Upper lobe of left lung (tissue), 6 donors: ENCODE measurements at places on chromosomes 7 and 10. TPM values are rescaled to one million over a fixed set of nuclear protein-coding genes. Genes with fewer than 3 reads are reported as not detected.

DNA sequence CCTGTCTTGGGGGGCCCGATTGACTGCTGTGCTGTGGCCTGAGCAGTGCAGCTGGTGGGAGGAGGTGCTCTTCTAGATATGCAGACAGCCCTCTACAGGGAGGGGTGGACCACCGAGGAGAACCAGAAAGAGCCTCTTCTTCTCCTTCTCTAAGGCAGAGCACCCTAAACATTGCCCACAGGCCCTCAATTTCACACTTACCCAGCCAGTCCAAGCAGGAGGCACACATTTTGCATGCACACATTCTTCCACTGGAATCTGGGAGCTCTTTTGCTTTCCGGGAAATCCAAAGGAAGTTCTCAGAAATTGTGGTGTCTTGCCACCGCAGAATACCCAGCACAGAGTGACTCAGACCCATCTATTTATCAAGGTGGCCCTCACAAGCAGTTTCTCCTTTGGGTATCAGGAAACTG, 45.8 kb downstream of the EEPD1 start:
- DNase-seq: no peak

DNA sequence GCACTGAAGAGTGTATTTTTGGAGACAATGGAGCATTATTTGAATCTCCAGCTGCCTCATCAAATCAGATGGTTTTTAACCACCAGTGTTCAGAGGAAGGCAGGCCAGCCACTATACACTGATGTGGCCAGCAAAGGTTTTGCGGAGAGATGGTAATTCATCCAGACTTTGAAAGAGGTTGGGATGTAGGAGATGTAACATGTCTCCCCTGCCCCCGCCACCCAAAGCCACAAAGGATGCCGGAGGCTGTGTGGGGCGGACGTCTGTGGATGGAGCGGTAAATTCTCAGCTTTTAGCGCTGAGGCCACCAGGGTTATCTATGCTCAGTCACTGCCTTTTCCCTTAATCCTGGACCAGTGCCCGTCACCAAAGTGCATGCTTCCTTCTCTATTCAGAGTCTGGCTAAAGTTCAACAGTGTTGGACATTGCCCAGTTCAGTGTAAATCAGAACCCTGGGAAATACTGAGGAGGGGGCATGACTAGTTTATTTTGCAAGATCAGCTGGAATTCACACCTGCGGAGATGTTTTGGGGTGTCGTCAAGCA, 3.7 kb upstream of the TRIP6 start:
- no peak for DNase-seq

GRCh38 chr10:6578795-6579182, 1.3 kb downstream of the PRKCQ start:
- no peak for DNase-seq

DNA sequence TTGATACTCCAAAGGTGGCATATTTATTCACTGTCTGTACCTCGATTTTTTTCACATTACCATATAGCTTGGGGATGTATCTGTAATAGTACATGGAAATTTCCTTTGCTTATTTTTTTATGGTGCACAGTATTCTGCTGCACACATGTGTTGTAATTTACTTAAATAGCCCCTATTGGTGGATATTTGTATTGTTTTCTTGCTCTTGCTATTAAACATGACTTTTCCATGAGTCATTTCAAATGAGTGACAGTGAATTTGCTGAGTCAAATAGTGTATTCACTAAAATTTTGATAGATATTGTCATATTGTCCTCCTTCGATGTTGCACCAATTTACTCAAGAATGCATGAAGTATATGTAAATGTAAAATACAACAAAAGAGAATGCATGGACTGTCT, 122.7 kb upstream of the STEAP4 start:
- DNase-seq: no peak

DNA sequence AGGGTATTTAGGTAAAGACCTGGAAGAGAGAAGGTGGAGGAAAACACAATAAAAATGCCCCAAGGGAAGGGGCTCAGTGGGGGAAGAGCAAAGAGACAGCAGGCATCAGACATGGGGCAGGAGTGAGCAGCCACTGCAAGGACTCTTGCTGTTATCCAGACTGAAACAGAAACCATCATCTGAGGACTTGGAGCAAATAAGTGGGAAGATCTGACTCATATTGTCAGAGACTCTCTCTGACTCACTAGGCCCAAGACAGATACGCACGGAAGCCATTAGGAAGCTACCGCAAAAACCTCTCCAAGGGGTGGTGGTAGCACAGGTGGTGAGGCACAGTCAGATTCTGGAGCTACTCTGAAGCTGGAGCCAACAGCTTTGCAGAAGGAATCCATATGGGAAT, 110.7 kb downstream of the RNF32 start:
- DNase-seq: no peak

- no peak for DNase-seq
Observed at GRCh38 chr7:94556028-94556427, 46.4 kb downstream of the CASD1 start.

DNA sequence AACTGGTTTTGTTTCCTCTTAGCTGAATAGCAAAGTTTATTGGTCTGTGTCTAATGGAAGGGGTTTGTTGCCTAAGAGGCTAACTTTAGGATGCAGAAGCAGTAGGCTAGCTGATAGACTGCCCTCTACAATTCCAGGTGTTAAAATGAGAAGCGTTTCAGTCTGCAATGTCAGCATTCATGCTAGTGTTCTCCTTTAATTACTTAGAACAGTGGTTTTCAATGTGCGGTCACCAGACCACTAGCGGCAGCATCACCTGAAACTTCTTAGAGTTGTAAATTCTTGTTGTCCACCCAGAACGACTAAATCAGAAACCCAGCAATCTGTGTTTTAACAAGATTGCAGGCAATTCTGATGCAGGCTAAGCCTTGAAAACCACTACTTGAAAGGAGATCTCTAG, 392.9 kb downstream of the IPMK start:
- no peak for DNase-seq

DNA sequence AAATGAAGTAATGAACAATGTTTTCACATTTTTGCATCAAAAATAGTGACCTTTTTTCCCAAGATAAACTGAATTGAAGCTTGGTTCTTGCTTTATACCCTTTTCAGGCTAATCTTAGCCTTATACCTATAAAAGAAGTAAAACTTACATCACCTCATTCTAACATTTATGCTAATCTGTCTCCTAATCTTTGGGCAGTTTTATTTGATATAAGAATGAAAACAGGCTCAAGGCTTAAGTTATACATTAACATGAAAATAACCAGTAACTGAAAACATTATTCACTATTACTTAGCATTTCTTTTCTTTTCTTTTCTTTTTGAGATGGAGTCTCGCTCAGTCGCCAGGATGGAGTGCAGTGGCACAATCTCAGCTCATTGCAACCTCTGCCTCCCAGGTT, 113.1 kb downstream of the HIBADH start:
- DNase-seq: no peak

DNA sequence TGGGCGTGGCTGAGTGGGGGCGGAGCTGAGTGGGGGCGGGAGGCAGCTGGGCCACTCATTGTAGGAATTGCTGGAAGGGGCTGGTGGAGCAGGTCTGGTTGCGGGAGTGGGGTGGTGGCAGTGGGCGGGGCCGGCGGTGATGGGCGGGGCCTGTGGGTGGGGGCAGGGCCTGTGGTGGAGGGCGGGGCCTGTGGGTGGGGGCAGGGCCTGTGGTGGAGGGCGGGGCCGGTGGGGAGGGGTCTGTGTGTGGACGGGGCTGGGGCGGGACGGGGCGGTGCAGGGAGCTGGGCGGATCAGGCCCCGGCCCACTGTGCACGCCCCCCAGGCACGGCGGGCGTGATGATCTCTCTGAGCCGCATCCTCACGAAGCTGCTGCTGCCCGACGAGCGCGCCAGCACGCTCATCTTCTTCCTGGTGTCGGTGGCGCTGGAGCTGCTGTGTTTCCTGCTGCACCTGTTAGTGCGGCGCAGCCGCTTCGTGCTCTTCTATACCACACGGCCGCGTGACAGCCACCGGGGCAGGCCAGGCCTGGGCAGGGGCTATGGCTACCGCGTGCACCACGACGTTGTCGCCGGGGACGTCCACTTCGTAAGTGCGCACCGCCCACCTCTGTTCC, 14.0 kb downstream of the SLC29A4 start:
- peak; percentile 86 for DNase-seq

GRCh38 chr7:1725199-1725690, 55.2 kb downstream of the ELFN1 start:
- DNase-seq: no peak

GRCh38 chr10:97771055-97771891, 526 bp downstream of the SFRP5 start:
- DNase-seq: peak; percentile 85

DNA sequence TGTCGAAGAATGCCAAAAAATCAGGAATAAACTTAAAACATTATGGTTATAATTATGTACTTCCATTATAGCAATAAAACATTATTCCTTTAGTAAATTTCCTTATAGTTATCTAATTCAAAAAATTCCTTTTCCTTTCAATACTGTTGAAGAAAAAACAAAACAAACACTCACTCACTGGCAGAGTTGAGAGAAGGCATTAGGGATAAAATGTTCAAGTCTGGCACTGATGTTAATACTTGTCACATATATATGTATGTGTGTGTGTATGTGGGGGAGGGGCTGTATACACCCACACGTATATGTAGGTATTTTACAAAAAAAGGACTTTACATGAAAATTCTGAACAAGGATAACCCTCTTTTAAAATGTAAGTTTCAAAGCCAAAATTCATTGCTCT, 150.2 kb upstream of the MEOX2 start:
- no peak for DNase-seq

DNA sequence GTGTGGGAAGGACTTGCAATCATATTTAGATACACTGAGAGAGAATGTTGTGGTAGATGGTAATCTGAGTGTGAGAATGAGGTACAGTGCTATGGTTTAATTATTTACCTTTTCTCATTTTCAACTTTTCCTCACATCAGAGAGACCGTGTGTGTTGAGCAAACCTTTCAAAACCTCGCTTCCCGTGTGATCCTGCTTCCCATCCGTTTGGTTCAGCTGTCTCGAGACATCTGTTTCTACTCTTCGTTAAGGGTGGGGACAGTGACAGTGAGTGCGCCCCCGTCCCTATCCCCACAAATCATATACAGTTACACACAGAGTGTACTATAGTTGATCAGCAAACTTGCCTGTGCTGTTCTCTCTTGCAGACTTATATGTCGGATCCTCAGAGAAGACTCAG, 33.0 kb upstream of the NOBOX start:
- no peak for DNase-seq

DNA sequence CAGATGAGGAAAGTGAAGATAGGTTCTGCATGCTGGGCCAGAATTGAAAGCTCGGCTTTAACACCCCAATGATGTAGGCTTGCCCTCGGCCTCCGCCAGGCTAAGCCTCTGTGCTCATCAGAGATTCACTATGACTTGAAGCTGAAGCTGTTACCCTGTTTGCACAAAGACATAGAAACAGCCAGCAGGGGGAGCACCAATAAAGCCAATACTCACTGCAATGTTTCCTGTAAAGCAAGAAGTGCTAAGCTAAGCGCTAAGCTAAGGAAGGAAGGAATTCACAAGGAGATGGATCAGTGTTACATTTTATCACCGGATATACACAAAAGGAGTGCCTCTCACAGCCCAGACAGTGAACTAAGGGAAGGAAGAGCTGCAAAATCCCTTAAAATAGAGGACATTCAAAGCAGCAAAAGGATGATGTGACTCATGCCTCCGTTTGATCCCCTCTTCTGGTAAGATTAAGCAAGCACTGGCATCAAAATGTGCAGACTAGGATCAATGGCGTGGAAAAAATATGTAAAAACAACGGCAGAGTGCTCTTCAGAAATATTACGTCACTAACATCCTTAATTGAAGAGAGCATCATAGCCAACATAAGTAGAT, 153.8 kb downstream of the COBL start:
- DNase-seq: no peak

GRCh38 chr10:24349379-24350001, 140.6 kb downstream of the KIAA1217 start:
- no peak for DNase-seq

GRCh38 chr10:107371801-107372200, 207.3 kb upstream of the SORCS1 start:
- no peak for DNase-seq

DNA sequence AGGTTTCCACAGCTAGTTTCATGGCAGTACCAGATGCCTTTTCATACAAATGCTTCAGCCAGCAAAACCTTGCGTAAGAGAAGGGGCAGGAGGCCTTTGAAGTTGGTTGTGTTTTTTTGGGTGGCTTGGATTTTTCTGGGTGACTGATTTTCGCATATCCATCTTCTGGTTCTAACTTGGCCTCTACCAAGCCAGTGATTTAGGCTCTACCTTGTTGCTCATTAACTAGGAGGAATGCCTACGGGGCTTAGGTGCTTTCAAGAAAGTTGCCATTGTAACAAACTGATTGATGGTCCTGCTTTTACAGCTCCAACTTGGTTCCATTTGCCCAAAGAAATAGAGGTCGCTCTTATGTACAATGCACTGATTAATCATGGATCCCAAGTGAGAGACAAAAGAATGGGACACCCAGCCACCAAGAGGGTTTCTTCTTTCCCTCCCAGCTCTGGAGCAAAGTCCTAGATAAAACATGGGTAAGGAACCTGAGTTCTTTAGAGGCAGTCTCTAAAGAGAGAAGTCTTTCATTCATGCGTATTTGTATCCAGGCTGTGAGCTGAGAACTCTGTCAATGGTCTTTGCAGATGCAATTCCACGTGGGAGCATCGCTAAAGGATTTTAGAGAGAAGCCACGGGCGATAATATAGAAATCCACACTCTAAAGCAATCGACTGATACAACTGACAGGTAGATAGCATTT, 92.1 kb upstream of the FGFR2 start:
- no peak for DNase-seq

DNA sequence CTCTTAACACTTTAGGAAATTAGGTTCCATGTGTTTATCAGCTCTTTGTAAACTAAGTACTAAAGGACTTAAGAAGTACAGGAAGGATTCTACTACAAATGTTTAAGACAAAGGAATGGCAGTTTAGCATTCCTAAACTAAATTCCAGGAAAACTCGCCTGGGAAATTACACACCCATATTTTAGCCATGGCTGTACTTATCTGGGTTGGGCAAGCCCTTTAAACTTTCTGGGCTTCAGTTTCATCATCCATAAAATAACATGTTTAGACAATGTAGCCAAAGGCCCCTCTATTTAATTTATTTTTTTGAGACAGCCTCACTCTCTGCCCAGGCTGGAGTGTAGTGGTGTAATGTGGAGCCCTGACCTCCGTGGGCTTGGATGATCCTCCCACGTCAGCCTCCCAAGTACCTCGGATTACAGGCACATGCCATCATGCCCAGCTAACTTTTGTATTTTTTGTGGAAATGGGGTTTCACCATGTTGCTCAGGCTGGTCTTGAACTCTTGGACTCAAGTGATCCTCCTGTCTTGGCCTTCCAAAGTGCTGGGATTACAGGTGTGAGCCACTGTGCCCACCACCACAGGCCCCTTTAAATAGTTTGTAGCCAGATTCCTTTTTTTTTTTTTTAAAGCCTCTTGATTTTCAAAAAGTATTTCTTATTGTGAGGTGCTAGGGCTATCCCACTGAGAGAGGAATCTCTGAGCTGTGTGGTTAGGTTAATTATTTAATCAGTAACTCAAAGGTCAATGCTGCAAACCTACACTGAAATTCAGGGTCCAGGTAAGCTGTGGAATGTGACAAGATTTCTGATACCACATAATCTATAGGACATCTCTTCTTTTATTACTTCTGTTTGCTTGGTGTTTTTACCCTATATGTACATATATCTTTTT, 32.1 kb downstream of the TMEM60 start:
- no peak for DNase-seq

HOXA5 gene
- 13.7 TPM for total RNA-seq

IFIT1B gene
- 0.20 TPM for total RNA-seq

FGL2 gene
- 17.2 TPM for total RNA-seq

TYW1B gene
- 5.8 TPM for total RNA-seq

MCM7 gene
- 36.4 TPM for total RNA-seq

FGFR2 gene
- total RNA-seq: 36.7 TPM

SLC16A12 gene
- 3.6 TPM for total RNA-seq

GSTO2 gene
- 9.9 TPM for total RNA-seq

SEMA3E gene
- 5.8 TPM for total RNA-seq

VPS37D gene
- total RNA-seq: 4.3 TPM

GPR158 gene
- total RNA-seq: not detected

LRRD1 gene
- total RNA-seq: not detected
